ENCODE measurements at places on chromosomes 16 and 17. TPM values are rescaled to one million over a fixed set of nuclear protein-coding genes. Genes with fewer than 3 reads are reported as not detected.

Gene OTOP3
- not detected for total RNA-seq

Gene SEPHS2
- total RNA-seq, result 16.8 TPM

Gene TCAP
- 0.12 TPM for total RNA-seq

Gene RPRML
- 0.11 TPM for total RNA-seq

DNA sequence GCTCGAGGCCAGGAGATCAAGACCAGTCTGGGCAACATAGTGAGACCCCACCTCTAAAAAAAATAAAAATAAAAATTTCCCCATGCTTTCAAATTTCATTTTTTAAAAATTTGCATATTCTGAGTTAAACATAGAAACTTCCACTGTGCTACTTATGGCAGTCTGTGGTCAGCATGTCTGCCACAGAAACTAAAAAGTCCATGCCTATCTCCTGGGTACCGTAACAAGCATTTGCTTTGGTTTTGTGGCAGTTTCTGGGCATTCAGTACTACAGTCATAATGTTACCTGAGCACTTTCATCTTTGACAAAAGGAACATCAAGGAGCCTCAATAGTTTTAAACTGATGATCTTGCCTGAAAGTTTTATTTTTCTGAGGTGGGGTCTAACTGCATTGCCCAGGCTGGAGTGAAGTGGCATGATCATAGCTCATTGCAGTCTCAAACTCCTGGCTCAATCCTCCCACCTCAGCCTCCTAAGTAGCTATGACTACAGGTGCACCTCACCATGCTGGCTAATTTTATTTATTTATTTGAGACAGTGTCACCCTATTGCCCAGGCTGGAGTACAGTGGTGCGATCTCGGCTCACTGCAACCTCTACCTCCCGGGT is 13.2 kb upstream of the ITGA2B start:
- DNase-seq, result no peak

- peak; percentile 63 for DNase-seq
Measured at GRCh38 chr17:46962374-46962790, 16.7 kb downstream of the RPRML start.

DNA sequence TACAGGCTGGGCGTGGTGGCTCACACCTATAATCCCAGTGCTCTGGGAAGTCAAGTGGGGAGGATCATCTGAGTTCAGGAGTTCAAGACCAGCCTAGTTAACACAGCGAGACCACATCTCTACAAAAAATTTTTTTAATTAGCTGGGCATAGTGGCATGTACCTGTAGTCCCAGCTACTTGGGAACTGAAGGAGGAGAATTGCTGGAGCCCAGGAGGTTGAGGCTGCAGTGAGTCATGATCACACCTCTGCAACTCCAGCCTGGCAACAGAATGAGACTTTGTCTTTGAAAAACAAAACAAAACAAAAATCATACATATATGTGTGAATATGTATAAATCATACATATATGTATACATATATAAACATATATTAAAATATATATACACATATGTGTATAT is 54.1 kb upstream of the MARCHF10 start:
- peak; percentile 36 for DNase-seq

GRCh38 chr16:15704545-15704987 is 54.5 kb downstream of the NDE1 start:
- peak; percentile 73 for DNase-seq

- no peak for DNase-seq
Measured at GRCh38 chr16:27312580-27313421, 973 bp upstream of the IL4R start.

DNA sequence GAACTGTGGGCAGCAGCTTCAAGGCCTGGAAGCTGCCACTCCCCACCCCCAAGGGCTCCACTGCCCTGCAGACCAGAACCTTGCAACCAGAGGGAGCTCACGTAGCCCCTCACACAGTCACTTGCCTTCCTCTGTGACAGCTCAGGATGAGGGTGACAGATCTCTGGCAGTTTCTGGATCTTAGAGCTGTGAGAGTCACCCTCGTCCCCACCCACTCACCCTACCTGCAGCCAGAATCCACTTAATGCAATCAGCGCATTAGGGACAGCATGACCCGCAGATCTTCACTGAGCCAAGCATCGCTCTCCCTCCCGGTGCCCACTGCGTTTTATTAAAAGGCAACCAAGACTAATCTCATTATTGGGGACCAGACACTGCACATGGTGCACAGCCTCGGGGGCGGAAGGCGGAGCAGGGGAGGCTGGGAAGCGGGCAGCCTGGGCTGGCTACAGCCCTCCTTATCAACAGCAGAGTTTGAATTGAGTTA is 3.5 kb downstream of the CYB561 start:
- DNase-seq, result peak; percentile 21

DNA sequence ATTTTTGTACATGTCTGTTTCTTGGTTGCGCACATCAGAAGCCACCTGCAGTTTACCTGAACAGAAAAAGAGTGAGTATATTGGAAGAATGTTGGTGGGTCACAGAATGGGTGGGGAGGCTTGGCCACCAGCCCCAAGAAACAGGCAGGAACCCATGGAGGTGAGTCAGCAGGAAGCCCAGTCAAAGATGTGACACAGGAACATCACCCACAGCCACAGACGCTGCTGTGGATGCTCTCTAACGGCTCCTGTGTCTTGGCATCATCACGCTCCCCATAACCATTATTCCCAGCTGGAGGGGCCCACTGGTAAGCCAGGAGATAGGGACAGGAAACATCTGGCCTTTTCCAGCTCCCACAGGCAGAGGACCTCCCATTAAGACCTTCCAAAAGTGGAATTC is 94.0 kb upstream of the WSB1 start:
- DNase-seq, result peak; percentile 20

DNA sequence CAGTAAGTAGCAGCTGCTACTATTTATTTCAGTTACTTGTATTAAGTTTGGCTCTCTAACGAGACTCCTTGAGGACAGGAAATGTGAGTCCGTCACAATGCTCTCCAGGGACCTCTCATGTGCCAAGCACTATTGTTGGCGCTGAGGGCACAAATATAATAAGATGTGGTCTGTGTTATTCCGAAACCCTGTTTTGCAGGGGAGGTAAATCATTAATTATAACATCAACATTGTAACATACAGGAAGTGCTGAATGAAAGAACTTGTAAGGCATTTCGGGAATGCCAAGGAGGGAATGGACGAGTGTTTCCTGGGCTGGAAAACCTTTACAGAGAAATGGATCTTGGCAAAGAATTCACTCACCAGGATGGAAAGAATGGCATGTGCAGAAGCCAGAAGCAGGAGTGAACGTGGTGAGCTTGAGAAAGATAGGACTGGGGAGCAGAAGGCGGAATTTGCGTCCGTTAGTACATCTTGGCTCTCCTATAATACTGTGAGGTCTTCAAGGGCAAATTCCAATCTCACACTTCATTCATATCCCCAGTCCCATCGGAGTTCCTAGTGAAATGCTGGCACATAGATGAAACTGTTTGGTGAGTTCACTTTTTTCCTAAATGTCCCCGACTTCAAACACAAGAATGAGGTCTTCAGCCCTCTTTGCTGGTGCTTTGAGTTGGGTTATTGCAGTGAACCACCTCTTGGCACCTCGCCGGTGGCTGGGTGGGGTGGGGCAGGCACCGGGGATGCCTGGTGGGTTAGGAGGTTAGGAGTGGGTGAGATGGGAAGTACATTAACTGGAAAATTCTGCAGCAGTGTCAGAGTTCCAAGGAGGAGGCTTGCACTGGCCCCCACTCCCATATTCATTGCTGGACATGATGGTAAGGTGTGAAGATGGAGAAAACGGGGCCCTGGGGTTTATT is 11.5 kb downstream of the TAC4 start:
- no peak for DNase-seq

DNA sequence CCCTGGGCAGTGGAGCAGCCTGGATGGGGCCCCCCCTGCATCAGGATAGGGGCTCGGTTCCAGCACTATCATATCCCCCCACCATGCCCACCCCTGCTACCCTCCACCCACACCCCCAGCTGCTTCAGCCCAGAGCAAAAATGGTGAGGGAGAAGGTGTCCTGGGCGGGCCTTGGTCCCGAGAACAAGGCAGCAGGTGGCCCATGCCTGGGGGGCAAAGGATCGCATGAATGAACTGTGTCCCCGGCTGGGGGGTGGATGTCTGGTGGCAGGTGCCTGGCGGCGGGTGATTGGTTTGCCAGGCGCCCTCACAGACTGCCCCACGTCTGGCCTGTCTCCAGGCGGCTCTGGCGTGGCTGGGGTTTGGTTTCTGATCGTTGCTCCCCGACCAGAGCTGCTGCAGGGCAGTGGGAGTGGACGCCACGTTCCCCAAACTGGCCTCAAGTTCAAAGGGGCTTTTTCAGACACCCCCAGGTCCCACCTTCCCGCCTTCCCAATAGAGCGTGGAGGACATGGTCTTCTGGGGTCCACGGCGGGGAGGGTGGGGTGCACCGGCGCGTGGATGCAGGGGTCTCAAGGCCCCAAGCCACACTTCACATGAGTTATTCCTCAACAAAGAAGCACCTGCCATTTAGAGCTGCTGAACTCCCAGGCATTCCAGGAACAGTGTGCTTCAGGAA is 12.6 kb downstream of the UTS2R start:
- no peak for DNase-seq

GRCh38 chr17:34357398-34357797 is 1.1 kb downstream of the CCL13 start:
- DNase-seq, result no peak

DNA sequence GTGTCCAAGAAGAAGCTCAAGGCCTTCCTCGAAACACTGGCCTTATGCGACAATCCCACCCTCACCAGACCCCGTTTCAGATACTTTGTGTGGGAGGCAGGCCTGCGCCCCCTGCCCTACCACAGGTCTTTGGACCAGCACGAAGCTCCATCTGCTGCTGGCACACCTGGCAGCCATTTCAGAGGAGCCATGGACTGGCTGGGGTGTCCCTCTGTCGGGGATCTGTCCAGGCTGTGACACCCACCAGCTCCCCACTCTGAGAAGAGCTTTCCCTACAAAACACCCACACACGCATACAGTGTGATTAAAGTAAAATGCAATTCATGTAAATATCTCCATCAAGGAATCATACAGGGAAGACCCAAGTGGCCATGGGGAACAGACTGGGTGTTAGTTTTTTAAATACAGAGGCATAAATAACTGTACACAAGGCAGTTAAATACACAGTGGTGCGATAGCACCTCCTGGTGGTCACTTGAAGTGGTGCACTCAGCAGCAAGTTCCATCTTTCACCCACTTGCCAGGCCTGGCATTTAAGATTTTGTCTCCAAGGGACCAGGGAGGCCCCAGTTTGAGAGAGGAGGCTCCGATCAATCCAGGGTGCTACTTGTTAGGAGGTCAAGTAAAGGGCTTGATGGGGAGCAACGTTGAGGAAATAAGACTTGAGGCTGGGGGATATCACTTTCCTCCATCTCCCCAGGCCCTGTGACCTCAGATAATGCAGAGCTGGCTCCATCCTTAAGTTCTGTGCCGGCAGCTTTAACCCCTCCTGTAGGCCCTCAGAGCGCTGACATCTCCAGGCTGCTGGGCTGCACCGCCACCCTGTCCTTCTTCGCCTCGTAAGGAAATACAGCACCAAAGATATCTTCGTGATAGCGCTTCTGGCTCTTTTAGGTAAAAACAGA is 43.6 kb downstream of the NOS2 start:
- peak; percentile 66 for DNase-seq

DNA sequence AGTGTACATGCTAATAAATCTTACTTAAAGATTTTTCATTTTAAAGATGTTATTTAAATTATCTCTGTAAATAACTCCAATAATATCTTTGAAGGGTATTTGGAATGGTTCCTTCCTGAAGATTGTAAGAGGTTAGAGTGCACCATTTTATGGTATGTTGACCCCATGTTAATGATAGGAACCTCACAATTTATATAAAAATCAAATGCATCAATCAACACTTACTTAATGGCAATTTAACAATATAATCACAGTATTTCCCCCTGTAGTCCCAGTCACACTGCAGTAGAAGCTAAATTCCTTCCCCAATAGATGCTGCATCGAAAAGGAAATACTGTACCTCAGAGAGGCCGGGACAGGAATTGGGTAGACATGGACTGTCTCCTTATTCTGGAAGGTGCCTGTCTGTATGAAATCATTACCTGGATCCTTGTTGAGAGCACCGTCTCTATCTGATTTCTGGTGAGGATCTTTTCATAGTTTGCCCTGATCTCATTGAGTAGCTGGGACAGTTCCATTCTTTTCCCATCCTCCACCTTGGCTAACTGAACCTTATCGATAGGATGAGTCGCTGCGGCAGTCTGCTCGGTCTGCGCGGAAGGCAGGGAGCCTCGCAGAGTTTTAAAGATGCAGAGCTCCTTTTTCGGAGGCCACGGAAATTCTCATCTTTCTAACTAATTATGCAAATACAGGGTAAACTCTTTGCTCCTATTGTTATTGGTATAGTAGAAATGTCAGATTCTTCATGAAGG is at the start of gene KRT222:
KRT222 (minus strand) TSS at position 596 of the 752 bp plus-strand sequence; CDS start at position 518, 78 bp downstream.
- no peak for DNase-seq

DNA sequence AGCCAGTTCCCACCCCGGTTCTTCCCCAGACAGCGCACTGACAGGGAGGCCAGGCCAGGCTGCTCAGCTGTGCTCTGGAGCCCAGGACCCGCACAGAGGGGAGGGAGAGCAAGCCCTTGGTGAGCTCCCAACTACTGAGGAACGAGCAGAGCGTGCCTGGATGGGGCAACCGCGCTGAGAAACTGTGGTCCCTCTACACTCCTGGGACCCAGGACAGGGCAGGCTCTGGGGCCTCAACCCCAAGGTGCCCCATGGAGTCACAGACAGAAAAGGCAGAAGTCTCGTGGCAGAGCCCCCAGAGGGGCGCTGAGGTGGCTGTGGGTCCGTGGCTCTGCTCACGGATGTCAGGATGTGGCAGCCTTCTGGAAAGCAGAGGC is 16.3 kb downstream of the SLX4 start:
- no peak for DNase-seq

DNA sequence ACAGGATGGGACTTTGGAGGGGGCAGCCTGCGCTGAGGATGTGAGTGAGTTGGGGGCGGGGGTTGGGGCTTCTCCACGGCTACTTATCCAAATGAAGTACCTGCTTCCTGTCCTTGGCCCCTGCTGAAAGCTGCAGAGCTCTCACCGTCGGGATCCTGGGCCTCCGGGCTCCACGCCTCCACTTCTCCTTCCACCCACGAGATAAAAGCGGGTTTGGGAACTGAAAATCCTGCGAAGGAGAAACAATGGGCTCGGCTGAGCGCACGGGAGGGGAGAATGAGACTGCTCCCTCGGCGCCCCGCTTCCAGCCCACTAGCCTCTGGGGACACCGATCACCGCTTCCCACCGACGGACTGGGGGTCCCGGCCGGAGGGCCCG is 486 bp downstream of the ZNF785 start:
- peak; percentile 4 for DNase-seq

GRCh38 chr16:2061023-2061422 is 13.2 kb downstream of the TSC2 start:
- no peak for DNase-seq

Measured in PC-3 (cell line).